Activated T-helper 17 cell treated with anti-CD3 and anti-CD28 coated beads, Interleukin-2, amount 50 U/mL, for 72 hours (primary cell): ENCODE measurements at places on chromosomes 11 and 22.

- no peak for ATAC-seq
These were observed 102.7 kb downstream of the PHF21B start for GRCh38 chr22:44906999-44907644.

DNA sequence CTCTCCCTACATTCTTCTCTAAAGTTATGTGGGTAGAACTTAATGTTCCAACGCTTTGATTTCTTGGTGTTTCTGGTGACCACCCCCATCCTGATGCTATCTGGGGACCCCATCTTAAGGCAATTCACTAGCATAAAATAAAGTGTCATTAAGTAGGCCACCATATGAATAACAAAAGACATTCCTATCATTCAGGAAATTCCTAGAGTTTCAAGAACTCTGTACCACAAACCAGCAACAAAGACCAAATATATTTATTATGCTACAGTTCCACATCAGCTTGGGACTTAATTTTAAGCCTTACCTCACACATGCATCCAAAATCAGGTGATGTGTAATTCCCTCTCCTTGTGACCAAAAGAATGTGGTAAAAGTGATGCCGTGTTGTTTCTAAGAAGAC lies 254.6 kb upstream of the LRRC4C start:
- no peak for ATAC-seq

- no peak for ATAC-seq
These were observed 366.9 kb downstream of the BRD1 start for GRCh38 chr22:49460592-49461281.

- no peak for ATAC-seq
These were observed 79.3 kb upstream of the SORL1 start for GRCh38 chr11:121372671-121373429.

DNA sequence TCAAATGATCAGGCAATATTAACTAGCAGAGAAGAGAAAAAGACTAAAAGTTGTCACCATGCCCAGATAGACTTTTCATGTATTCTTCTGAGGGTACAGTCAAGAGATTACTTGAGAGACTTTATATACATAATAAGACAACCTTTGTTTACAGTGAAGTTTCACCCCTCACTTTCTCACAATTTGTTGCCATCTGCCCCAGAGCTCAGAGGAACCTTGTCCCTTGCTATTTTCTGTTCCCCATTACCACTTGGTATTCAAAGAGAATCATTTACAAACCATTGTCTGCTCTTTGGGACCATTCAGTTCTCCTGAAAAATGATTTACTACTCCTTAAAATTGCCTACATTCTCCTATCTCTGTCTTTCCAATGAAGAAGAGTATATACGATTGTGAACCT lies 544.6 kb downstream of the CNTN5 start:
- no peak for ATAC-seq

DNA sequence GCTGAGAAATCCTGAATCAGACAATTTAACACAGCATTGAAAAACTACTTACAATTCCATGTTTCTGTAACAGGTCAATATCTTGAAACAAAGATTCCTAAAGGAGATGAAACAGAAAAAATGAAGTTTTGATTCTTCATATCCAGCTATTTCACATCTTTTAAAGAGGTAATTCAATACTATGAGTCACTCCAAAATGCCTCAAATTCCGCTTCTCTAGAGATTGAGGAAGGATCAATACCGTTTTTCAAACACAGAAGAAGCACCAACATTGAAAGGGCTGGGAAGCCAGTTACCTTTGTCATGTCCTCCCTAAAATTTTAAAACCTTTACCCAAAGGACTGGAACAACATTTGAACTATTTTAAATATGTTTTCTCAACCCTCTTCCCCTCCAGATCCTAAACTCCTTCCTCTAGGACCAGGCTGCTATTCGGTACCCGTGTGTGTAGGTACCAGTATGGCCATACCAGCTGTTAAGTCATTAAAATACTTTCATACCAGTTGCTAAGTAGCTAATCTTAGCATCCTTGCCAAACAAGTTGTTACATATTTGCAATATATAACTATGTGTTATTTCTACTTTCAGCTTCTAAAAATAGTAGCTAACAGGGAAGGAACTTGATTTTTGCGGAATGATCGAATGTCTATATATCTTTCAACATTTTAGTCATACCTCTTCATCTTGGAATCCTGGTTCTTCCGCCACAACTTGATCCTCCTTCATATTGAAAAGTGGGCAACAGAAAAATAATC lies 2.3 kb downstream of the DMC1 start:
- ATAC-seq: no peak

GRCh38 chr11:116927163-116927974 lies 89.9 kb upstream of the APOA1 start:
- ATAC-seq: no peak

DNA sequence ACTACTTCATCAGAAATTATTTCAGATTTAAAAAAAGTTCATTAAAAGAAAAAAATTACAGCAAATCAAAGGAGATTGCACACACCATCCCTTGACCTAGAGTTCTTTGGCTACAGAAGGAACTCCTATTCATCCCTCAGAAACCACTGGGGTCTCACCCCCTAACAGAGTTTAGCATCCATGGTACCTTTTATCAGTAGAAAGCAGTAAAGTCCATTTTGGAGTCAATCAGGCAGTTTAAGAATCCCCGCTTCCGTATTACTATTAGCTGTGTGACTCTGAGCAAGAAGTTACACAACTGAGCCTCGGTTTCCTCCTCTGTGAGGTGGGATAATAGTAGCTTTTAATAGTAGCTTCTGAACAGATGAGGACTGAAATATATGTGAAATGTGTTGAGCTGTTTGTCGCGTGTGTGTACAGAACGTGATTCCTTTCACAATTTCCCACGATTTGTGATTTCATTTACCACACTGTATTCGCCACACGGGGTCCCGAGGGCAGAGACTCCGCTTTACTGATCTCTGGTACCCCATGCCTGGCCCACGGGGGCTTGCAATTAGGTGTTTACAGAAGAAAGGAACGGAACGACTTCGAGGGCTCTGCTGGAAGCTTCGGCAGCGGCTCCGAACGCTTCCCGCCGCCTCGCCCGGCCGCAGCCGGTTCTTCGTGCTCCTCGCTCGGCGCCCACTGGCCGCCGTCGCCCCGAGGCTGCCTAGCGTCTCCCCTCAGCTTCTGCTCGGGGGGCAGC lies 72.5 kb upstream of the ZBED5 start:
- ATAC-seq: no peak

GRCh38 chr11:19511413-19512183 lies 201.0 kb upstream of the NAV2 start:
- no peak for ATAC-seq

DNA sequence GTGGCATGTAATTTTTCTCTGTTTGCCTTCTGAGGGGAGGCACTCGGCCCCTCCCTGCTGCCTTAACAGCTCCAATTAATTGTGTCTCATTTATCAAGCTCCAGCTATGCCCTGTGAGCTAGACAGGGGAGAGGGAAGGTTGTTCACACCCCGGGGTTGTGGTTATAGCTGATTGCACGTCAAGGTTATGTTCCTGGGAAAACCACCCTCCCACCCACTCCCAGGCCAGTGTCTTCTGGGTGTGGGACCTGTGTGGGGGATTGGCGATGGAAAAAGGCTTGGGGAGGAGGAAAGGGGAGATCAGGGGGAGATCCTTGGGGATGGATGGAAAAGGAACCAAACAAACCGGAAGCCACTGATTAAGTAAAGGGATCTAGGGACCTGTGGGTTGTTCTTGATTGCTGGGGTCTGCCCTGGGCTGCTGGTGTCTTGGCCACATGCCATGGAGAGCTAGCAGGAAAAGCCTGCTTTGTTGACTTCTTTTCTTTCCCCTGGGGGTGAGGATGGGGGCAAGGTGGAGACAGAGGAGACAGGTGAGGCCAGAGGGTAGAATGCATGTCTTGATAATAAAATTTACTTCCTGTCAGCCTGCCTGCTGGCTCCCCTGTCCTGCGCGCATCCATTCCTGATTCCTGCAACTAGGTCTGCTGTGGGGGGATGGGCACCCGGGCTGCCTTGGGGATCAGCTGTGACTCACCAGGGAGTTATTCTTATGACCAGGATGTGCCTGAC lies 13.5 kb upstream of the SORL1-AS1 start:
- ATAC-seq: peak; percentile 5

- ATAC-seq: peak; percentile 24
These were observed 120.6 kb upstream of the LMO1 start for GRCh38 chr11:8384199-8384821.

- no peak for ATAC-seq
These were observed 11.0 kb downstream of the CARS1 start for GRCh38 chr11:3046190-3046589.

- no peak for ATAC-seq
These were observed 34.0 kb upstream of the SMIM38 start for GRCh38 chr11:69121621-69122325.

DNA sequence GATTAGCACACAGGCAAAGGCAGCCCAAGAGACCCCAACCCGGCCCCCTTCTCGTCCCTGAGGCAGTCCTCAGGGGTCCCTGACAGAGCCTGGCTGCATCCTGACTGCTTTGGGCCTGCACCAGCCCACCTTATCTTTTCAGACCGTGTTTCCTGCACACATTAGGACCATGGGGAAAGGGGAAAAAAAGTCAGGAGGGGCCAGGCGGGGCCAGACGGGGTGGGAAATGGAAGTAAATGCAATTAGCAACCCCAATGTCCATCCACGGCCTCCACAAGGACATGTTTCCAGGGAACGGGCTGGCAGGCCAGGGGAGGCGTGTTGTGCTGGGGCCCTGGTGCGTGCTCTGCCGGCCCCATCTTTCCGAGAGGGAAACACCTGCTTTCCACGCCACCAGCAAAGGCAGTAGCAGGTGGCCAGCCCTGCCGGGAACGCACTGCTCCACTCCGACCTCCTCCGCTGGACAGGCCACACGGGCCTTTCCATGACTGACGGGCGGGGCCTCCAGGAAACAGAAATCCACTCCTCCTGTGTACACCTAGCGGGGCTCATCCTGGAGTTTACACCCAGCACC lies 7.4 kb downstream of the EHD1 start:
- no peak for ATAC-seq

DNA sequence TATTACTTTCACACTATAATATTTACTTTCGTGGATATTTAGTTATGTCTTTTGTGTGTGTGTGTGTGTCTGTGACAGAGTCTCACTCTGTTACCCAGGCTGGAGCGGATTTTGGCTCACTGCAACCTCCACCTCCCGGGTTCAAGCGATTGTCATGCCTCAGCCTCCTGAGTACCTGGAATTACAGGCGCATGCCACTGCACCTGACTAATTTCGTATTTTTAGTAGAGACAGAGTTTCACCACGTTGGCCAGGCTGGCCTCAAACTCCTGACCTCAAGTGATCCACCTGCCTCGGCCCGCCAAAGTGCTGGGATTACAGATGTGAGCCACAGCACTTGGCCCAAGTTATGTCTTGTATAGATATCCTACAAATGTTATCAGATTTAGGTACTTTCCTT lies 9.9 kb downstream of the PISD start:
- peak; percentile 51 for ATAC-seq

- ATAC-seq: peak; percentile 14
These were observed 279.8 kb downstream of the DDX10 start for GRCh38 chr11:108944471-108945178.

DNA sequence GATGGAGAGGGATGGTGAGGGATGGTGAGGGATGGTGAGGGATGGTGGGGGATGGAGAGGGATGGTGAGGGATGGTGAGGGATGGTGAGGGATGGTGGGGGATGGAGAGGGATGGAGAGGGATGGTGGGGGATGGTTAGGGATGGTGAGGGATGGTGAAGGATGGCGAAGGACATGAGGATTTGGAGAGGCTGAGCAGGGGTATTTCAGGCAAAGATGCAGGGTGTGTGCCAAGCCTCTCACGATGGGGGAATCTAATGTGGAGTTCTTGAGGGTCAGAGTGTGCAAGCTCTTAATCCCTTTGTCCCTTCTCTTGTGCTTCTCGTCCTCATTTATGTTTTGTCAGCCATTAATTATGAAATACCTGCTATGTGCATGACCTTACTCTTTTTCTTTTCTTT lies 7.5 kb upstream of the PLA2G6 start:
- no peak for ATAC-seq

GRCh38 chr11:27122001-27122400 lies 81.4 kb downstream of the BBOX1 start:
- no peak for ATAC-seq

DNA sequence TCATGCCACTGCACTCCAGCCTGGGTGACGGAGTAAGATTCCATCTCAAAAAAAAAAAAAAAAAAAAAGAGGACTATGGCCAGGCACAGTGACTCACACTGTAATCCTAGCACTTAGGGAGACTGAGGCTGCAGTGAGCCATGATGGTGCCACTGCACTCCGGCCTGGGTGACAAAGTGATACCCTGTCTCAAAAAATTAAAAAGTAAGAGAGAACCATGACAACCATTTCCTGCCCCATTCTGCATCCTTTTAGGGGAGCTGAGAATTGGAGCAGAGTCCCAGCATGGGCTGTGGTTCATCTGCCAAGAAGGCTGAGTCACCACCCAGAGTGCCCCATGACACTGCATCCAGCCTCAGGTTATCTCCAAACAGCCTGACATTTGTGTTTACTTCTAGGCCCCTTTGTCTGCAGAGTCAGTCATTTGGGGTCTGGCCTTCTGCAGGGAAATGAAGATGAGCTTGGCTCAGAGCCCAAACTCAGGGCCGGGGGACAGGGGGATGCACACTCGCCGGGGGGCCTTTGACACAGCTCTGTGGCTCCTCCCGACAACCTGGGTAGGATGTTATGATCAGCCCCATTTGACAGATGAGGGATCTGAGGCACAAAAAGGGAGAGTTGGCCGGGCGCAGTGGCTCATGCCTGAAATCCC lies 4.7 kb downstream of the CSDC2 start:
- ATAC-seq: peak; percentile 92

DNA sequence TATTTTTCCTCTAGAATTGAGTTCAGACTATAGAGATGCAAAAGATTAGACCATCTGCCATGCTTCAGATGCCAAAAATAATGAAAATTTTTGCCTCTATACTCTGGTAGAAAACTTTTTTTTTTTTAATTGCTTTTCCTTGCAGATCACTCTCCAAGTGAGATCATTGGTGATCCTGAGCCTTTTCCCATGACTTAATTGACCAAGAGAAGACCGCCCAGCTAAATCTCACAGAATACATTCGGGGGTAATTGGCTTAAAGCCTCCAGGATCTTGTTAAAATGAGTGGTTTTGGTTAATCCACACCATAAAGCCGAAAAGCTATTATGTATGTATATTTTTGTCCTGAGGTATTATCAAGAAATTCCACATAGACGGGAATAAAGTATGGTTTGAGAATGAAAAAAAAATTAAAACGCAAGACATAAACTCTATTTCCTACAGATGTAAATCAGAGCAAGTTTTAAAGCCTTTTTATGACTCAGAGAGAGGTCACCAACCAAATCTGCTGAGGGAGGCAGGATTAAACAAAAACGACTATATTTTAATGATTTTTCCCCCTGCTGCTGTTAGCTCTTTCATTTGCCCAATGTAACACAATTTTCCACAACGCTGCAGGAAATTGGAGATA lies 64.0 kb downstream of the PARVA start:
- ATAC-seq: no peak

DNA sequence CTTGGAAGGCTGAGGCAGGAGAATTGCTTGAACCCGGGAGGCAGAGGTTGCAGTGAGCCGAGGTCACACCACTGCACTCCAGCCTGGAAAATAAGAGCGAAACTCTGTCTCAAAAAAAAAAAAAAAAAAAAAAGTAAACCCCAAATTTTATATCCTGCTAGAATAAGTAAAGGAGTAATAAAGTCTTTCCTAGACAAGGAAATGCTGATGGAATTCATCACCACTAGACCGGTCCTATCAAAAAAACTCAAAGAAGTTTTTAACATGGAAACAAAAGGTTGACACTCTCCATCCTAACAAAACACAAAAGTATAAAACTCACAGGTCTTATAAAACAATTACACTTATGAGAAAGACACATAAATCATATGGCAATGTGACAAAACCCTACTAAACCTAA lies 213.9 kb downstream of the SBF2 start:
- ATAC-seq: no peak
